ENCODE measurements at places on chromosomes 16 and 17.

DNA sequence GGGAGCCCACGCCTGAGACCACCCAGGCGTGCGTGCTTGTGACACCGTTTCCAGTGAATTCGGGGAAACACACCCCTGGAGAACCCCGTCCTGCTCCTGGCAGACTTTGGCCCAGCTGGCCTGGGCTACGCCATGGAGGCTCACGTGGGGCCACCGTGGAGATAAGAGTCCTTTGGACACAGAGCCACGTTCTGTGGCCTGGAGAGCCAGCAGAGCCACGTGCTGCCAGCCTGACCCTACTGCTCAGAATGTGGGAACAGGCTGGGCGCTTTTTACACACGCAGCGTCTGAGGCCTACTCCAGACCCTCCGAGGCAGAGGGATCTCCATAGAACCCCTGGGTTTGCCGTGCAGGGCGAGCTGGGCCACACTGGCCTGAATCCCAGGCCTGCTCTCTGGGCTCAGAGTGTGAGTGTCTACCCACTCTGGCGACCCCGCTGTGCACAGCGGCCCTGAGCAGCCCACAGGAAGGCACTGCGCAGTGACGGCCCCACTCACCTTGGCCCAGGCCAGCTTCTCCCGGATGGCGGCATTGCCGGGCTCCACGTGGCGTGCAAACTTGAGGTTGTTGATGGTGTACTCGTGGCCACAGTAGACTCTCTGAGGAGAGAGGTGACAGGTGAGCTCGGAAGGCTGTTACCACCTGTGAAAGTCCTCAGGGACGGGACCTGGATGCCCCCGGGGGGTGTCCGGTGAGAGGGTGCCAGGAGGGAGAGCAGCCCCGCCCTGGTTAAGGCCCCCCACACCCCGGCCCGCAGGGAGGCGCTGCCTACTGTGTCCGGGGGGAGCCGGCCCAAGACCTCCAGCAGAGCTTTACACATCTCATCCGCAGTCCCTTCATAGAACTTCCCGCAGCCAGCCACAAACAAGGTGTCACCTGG lies 10.0 kb downstream of the HAGH start:
- no peak for DNase-seq

- DNase-seq, result no peak
These were observed 39.4 kb upstream of the CACNG5 start for GRCh38 chr17:66795486-66795885.

DNA sequence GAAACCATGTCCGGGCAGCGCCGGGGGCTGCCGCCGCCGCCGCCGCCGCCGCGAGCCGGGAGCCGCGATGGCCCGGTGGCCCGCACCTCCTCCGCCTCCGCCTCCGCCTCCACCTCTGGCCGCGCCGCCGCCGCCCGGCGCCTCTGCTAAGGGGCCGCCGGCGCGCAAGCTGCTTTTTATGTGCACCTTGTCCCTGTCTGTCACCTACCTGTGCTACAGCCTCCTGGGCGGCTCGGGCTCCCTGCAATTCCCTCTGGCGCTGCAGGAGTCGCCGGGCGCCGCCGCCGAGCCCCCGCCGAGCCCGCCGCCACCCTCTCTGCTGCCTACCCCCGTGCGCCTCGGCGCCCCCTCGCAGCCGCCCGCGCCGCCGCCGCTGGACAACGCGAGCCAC lies 587 bp downstream of the HS3ST4 start:
- DNase-seq, result no peak

- DNase-seq, result no peak
These were observed 27.7 kb downstream of the C17orf100 start for GRCh38 chr17:6679241-6679640.

DNA sequence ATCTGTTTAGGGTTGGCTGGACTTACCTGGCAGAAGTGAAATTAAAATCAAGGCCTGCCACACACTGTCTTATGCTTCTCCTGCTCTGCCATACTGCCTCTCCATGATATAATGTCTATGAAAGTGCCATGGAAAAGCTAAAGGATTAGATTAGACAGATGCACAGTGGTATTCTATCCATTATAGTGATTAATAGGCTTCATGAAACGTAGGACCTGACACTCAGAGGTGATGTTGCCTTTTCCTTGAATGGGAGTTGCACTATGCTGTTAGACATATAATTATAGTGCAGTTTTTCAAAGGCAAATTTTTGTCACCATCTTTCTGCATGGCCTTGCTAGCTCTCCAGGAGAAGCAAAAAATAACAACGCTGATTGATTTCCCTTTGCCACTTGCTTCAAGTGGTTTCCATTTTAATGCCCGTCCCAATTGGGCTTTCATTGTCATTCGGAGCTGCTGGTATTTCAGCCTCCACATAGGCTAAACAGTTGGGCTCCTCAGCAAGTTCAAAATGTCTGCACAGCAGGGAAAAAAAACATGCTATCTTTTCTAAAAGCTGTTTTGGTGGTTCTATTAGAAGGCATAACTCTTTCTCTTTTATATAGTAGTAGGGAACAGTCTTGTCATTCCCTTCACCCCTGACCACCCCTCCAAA lies 502.8 kb upstream of the GOT2 start:
- DNase-seq, result no peak

GRCh38 chr17:63423251-63423950 lies 22.7 kb downstream of the CYB561 start:
- DNase-seq, result no peak

GRCh38 chr17:47702391-47702995 lies 8.5 kb downstream of the TBKBP1 start:
- no peak for DNase-seq

DNA sequence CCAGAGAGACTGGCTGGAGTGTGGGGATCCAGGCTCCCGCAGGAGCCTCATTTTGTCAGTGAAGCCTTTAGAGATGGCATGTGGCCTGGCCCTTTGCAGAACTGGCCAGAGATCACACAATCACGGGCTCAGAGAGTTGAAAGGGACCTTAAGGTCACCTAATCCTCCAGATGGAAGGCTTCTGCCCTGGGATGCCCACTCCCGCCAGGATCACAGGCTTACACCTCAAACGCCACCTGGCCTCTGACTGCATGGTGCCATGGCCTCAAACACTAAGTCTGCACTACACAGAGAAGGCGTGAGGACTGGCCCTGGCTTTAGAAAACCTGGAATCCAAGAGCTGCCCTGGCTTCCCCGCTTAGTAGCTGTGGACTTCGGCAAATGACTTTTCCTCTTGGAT lies 306.8 kb upstream of the CCL2 start:
- no peak for DNase-seq

DNA sequence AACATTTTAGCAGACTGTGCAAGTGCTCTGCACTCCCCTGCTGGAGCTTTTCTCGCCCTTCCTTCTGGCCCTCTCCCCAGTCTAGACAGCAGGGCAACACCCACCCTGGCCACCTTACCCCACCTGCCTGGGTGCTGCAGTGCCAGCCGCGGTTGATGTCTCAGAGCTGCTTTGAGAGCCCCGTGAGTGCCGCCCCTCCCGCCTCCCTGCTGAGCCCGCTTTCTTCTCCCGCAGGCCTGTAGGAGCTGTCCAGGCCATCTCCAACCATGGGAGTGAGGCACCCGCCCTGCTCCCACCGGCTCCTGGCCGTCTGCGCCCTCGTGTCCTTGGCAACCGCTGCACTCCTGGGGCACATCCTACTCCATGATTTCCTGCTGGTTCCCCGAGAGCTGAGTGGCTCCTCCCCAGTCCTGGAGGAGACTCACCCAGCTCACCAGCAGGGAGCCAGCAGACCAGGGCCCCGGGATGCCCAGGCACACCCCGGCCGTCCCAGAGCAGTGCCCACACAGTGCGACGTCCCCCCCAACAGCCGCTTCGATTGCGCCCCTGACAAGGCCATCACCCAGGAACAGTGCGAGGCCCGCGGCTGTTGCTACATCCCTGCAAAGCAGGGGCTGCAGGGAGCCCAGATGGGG lies 3.1 kb downstream of the GAA start:
- DNase-seq, result no peak

DNA sequence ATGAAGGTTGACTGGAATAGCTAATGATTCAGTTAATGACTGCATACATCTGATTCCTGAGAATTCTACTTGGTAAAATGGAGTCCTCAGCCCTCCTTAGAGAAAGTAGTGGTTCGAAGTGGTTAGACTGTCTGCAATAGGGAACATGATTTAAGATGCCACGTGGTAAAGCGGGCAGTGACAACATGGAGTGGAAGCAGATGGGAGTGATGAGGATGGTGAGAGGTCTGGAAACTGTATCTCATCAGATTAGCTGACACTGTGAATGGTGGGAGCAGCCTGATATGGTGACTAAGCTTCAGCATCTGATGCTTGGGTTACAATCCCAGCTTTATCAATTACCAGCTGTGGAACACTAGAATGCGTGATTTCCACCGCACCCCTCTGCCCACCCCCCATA lies 8.4 kb downstream of the CDH11 start:
- DNase-seq, result no peak

- DNase-seq, result no peak
These were observed 76.9 kb upstream of the CNEP1R1 start for GRCh38 chr16:49947907-49948678.

- peak; percentile 59 for DNase-seq
These were observed 393.2 kb downstream of the PMP22 start for GRCh38 chr17:14871921-14872320.

- DNase-seq, result peak; percentile 88
These were observed 480.1 kb downstream of the SOX9 start for GRCh38 chr17:72600934-72601333.

GRCh38 chr17:72545766-72546165 lies 424.9 kb downstream of the SOX9 start:
- DNase-seq, result peak; percentile 48

GRCh38 chr17:10166176-10166935 lies 32.0 kb downstream of the GAS7 start:
- peak; percentile 63 for DNase-seq

DNA sequence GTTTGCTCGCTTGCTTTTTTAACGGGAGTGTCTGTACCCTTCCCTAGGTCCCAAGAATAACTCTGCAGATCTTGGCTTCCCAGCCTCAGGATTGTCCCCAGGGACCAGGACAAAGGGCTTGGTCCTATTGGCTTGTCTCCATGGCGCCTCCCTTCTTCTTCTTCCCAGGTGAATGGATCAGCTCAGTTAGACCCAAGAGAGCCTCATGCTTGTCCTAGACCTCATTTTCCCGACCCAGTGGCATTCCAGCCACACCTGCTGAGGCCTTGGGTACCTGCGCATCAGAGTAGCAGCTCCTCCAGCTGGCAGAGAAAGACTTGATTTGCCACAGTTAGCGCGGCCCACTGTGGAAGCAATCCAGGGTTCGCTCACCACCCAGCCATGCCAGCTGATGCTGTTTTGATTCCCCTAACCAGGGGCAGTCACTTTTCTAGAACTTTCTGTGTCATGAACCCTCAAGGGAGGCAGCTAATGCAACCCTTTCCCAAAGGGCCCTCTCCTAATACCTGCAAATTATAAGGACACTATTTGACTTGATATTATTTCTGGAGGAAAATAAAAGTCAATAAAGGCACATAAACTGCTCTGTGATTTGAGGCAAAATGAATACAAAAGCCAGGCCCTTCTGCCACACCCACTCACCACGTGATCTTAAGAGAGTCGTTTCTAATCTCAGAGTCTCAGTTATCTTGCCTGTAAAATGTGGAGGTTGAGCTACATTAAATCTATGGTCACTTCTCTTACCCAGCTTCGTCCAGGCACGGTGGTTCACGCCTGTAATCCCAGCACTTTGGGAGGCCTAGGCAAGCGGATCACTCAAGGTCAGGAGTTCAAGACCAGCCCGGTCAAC lies 13.9 kb downstream of the GPR142 start:
- no peak for DNase-seq

GRCh38 chr17:4544135-4544950 lies 10.8 kb downstream of the MYBBP1A start:
- DNase-seq, result no peak

DNA sequence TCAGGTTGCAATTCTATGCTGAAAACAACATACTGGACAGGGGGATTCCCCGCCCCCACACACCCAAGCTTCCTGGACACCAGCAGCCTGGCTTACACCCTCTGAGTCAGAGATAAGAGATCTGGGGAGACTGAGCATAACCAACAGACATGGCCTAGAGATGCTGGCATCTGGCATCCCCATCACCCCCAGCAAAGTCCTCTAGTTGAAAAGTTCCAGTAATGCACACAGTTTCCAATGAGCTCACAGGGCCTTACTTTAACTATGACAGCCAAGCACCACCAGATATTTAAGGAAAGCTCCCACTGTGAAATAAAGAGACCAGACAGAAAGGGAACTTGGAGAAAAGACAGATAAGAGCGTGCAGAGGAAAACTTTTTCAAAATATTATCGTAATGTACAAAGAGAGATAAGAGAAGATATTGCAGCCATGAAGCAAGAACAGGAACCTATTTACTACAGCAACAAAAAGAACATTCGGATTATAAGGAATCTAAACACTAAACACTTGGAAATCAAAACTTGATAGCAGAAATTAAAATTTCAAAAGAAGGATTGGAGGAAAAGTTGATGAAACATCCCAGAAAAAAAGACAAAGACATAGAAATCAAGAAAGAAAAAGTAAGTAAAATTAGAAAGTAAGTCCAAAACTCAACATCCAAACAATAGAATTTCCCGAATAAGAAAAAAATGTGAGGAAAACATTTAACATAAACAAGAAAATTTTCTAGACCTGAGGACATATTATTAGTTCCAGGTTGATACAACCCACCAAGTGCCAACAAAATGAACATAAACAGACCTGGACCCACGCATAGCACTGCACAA lies 17.2 kb upstream of the ALOX15 start:
- peak; percentile 37 for DNase-seq

DNA sequence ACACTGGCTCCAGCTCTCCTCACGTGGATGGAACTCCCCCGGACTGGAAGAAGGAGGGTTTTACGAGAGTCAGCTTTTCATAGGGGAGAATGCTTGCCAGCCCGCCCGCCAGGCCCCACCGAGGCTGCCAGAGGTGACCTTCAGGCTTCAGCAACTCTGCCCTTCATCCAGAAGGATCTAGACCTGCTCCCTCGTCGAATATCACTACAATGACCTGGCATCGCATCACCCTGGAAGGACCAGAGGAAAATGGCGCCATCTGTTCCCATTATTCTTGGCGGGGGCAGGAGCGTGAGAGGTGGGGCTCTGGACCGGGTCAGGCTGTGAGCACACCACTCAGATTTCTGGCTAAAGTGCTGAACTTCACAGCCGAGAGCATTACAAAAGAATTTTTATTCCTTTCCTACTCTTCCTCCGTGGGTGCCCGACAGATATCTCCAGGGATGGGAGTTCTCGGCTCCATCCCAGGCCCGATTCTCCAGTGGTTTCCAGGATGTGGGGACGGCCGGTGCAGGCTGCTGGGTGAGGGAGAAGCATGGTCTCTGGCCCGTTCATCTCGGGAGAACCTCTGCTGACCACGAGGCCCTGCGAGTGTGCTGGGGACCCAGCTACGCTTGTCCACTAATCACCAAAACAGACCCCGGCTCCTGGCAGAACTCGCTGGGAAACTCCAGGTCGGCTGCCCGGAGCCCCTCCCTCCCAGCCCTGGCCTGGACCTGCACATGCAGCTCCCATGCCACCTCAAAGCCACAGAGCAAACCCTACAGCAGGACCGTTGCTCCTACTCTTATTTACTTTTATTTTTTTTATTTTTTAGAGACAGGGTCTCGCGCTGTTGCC lies 36.8 kb upstream of the ZNF469 start:
- DNase-seq, result no peak

Measured in fibroblast of skin of right biceps (primary cell).